ENCODE measurements at places on chromosomes 11 and 22.

DNA sequence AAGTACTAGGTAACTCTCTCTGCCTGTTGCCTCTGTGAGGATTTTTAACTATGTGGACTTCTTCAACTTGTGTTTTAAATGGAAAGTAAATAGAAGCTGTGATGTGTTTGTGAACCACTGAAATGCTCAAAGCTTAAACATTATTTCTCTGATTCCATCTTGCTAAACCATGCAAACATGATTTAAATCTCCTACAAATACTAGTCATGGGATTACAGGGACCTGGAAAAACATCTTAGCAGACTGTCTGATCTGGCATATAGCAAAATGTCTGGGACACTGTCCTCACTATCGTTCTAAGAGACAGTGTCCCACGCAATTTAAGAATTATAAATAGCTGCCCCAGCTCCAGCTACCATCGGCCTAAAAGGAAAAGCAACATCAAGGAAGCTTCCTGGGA is 914.5 kb upstream of the FAT3 start:
- no peak for DNase-seq

DNA sequence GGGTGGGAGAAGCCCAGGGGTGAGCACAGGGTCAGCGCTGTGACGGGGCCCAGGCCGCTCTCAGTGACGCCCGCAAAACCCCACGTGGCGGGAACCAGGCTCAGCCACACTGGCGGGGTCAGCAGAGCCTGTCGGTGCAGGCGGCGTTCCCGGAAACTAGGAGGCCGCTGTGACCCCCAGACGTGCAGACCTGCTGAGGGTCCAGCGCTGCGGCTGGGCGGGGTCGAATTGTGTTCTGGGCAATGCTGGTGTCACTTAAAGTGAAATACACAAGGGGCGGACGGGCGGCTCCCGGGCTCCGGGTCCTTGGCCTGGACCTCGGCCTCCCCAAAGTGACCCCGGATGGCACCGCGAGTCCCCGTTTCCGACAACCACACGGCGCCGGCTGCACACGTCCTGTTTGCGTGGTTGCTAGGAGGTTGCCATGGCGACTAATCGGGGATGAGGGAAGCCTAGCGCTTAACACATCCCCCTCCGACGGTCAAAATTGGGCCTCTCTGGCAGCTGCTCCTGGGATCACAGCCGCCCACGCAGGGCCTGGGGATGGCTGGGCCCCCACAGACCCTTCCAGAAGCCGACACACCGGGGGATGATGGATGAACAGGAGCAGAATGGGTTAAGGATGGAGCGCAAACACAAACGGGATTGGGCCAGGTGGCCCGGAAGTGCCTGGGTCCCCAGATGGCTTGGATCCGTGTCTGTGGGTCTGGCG is 81.7 kb upstream of the PRR5 start:
- DNase-seq, result peak; percentile 56

GRCh38 chr11:95266751-95267374 is 35.9 kb upstream of the SESN3 start:
- no peak for DNase-seq

- no peak for DNase-seq
These were observed 3.6 kb downstream of the ASCL2 start for GRCh38 chr11:2266586-2267305.

- no peak for DNase-seq
These were observed 9.9 kb downstream of the IL10RA start for GRCh38 chr11:117996058-117996457.

DNA sequence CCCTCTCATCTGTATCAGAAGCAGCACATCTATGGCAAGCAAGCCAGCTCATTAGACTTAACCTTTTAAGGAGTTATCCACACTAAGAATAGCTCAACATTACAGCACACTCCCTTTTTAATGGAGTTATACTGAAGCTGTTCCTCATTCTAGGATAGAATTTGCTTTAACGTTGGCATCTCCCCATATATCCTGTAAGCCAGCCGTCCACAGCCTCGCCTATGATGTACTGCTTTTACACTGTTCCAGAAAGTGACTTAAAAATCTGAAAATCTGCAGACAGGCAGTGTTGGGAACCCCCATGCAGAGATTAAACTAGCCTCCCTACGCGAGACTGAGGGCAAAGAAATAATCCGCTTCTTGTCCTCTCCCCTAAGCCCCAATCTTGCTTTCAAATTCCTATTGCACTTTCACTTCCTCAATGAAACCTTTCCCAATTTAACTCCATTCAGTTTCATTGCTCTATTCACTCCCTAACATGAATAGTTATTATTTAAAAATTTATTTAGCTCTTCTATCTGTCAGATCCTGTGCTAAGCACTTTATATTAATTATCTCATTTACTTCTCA is 225.0 kb downstream of the BLID start:
- DNase-seq, result no peak

DNA sequence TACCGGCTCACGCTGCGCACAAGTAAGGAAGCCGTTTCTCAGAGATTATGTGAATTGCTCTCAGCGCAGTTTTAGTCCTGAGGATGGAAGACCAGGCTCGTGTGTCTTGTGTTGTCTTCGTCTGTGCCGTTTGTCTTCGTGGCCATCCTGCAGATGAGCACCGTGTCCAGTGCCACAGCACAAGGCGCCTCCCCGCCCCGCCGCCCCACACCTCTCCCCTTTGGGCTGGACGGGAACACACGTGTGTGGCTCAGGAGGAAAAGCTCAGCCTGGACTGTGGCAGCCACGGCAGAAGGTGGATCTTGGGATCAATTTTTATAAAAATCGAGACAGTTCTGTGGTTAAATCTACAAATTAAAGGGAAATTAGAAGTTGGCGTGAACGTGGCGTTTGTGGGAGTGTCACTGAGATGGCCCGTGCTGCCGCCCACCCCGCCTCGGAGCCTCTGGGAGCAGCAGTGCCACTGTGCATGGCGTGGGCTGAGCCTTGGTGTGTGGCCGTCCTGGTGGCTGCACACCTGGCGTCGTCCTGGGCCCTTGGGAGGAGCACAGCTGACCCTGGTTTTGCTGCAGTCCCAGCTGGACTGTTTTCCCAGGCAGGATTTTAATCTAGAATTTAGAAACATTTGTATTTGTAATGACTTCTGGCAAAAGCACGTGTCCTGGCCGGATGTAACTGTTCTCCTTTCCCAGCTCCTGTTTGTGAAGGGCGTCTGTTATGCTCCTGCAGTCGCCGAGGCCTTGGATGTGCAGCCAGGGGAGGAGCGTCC is 25.8 kb downstream of the MUC6 start:
- no peak for DNase-seq

GRCh38 chr22:24926849-24927579 is 19.5 kb downstream of the LHFPL7 start:
- DNase-seq, result no peak

- no peak for DNase-seq
These were observed 1.3 kb downstream of the PLEKHA7 start for GRCh38 chr11:17012712-17013547.

GRCh38 chr11:121762820-121763219 is 310.1 kb upstream of the SORL1-AS1 start:
- no peak for DNase-seq

DNA sequence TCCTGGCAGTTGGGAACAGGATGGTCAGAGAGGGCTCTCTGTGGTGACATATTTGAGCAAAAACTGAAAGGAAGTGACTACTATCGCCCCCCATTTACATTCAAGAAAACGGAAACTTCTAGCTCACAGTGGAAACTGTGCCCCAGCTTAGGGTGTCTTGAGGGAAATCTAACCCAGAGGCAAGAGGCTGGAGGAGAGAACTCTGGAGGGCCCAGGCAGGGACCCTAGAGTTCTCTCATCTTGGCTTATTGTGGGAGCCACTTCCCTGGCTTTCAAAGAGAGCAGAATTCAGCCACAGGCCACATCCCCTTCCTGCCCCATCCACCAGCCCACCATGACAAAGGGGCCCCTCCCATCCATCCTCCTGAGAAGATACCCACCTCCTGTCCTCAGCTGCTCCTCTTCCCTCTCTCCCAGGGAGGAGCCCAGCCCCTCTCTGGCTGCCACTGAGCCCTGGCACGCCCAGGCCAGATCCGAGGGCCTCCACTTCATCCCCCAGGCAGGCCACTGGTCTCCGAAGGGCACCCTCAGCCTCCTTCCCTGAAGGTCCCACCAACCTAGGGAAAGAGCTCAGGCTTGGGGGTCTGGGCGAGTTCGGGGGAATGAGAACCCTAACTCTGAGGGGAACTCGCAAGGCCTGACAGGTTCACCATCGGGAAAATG is 1.6 kb upstream of the TMPRSS13 start:
- no peak for DNase-seq

- peak; percentile 80 for DNase-seq
These were observed 5.9 kb downstream of the LMNTD2 start for GRCh38 chr11:554428-555226.

DNA sequence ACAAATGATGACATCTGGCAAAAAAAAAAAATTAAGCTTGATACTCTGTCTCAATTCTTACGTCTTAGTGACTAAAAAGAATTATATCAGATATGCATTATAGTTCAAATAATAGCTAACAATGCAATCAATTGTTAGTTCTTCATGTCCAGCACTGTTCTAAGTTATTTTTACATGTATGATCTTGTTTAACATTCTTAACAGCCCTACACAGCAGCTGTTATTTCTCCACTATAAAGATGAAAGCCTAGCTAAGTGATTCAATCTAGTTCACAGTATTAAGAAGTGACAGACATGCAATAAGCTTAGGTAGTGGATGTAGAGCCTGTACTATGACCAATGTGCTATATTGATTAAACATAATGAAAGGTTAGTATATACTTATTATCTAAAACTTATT is 4.1 kb downstream of the ZNF214 start:
- no peak for DNase-seq

DNA sequence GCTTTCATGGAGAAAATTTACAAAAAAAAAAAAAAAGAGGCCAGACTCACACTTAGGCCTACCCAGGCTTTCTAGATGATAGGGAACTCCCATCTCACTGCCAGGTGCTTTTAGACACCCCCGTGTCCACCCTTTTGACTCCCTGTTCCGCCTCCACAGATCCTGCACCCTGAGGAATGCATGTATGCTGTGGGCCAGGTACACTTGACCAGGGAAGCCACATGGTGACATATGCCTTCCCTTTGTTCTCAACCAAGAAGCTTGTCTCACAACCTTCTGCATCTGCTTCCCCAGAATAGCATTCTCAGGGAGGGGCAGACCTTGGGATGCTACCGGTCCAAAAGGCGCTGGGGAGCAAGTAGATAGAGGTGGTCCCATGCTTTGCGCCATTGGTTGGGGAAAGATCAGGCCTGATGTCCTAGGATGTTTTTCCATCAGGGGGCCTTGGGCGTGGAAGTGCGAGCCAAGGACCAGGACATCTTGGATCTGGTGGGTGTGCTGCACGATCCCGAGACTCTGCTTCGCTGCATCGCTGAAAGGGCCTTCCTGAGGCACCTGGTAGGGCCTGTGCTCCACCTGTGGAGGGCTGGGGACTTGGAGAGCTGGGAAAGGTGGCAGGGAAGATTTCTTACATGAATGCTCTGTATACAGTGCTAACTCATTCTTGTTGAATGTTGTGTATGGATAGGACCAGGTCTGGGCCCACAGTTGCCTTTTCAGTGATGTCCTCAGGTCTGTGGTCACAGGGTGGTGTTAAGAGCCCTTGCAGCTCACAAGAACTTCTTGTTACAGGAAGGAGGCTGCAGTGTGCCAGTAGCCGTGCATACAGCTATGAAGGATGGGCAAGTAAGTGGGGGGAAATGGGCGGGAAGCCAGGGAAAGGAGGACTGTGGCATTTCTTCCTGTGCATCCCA is 7.5 kb downstream of the HMBS start:
- no peak for DNase-seq

DNA sequence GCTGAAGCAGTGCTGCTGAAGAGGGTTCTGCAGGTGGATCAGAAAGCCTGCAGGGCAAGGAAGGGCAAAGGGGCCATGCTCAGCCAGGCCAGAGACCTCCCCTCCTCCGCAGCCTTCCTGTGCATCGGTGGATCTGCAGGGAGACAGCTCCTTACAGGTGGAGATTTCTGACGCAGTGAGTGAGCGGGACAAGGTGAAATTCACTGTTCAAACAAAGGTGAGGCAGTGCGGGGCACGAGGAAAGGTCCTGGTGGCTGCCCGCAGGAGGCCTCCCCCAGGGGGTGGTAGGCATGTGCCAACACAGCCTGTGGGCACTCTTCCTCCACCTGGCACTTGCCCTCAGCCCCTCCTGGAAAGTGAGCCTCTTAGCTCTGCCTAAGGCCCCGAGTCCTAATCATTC is 8.6 kb downstream of the CFL1 start:
- no peak for DNase-seq

GRCh38 chr11:111220721-111221120 is 24.8 kb upstream of the POU2AF2 start:
- DNase-seq, result no peak

GRCh38 chr11:125464270-125464662 is 31.8 kb downstream of the FEZ1 start:
- DNase-seq, result no peak

- no peak for DNase-seq
These were observed 17.3 kb downstream of the TTC17 start for GRCh38 chr11:43376065-43376464.

DNA sequence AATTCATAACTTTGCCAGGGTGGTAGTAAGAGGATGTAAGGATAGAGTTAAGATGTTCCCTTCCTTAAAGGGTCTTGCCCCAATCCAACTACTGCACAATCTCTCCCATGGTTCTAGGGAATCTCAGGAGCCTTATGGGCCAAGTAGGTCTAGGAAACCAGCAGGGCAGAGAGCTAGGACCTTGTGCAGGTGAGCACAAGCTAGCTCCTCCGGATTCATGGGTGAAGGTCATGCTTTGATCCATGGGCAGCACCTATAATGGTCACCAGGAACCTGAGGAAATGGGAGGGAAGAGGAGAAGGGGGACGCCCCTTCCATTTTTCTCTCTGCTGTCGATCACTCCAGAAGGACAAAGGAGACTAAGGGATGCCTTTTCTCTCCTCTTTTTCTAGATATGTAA is 16.8 kb downstream of the KCNJ11 start:
- DNase-seq, result no peak

DNA sequence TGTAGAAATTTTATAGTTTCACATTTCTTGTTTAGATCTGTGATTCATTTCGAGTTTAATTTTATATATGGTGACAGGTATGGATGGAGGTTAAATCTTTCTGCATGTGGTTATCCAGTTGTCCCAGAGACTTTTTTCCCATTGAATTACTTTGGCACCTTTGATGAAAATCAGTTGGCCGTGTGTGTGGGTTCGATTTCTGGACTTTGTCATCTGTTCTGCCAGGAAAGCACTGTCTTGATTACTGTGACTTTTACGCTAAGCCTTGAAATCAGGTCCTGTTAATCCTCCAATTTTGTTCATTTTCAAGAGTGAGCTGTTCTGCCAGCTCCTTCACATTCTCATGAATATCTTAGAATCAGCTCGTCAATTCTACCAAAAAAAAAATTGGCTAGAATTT is 107.4 kb downstream of the KCNQ1 start:
- DNase-seq, result no peak

GRCh38 chr11:104570078-104570701 is 328.1 kb downstream of the CASP12 start:
- no peak for DNase-seq

All from activated T-cell treated with anti-CD3 and anti-CD28 coated beads, Interleukin-2, amount 50 U/mL, for 4 hours (primary cell).